ENCODE measurements at places on chromosomes 1 and 21.

DNA sequence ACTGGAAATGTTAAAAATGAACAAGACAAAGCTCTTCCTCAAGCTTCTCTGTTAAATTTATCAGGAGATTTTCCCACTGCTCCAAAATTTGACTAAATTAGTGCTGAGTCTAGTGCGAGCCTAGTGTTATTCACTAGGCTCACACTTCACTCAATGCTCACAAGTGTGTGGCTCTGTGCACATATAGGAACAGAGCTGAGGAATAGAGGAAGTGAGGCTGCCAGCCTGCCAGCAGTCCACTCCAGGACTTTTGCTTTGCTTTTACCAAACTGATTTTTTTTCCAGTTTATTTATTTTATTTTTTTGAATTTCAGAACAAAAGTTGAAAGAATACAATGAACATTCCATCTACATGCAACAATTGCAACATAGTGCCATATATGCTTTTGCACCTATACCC is 87.2 kb downstream of the VAV3 start:
- H3K27me3 ChIP-seq: no peaks in the 10 kb centered on the region
- peaks cover 3% of the 10 kb centered on the region for H3K4me1 ChIP-seq
- no peak for DNase-seq
- no peaks in the 10 kb centered on the region for H3K36me3 ChIP-seq
- H3K27ac ChIP-seq: no peak overlapping the region

- H3K27ac ChIP-seq: no peak overlapping the region
- no peak overlapping the region for H3K4me3 ChIP-seq
Observed at GRCh38 chr1:182974506-182975191, 21.7 kb upstream of the SHCBP1L start.

- DNase-seq: no peak
- H3K27ac ChIP-seq: no peak overlapping the region
- H3K4me1 ChIP-seq: no peaks in the 10 kb centered on the region
- peaks cover 2% of the 10 kb centered on the region for H3K27me3 ChIP-seq
- no peak overlapping the region for H3K4me3 ChIP-seq
Observed at GRCh38 chr1:248596615-248597014, 885 bp downstream of the OR2T10 start.

GRCh38 chr1:205570796-205571537 is 60.8 kb downstream of the ELK4 start:
- H3K4me3 ChIP-seq: no peak overlapping the region
- H3K27me3 ChIP-seq: peaks cover 25% of the 10 kb centered on the region
- H3K4me1 ChIP-seq: no peaks in the 10 kb centered on the region
- no peak for DNase-seq
- no peaks in the 10 kb centered on the region for H3K36me3 ChIP-seq
- H3K27ac ChIP-seq: no peak overlapping the region

DNA sequence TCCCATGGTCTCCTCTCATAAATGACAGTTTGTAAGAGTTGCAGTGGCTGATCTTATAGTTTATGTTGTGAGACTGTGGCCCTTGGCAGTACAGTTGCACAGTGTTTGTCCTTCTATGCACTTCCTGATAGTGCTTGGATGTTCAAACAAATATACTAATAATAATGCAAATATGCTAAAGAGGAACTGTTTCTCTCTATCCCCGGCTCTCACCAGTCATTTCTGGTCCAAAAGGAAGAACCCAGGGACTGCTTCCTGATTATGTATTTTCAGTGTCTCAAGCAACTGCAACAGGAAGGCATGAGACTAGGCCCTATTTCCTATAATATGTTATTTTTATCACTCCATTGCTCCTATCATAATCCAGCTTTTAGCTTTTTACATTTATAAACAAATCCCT is 17.0 kb upstream of the SUCO start:
- no peaks in the 10 kb centered on the region for H3K36me3 ChIP-seq
- no peak overlapping the region for H3K4me3 ChIP-seq
- no peaks in the 10 kb centered on the region for H3K4me1 ChIP-seq
- H3K27ac ChIP-seq: no peak overlapping the region
- DNase-seq: no peak

- no peak for DNase-seq
- no peaks in the 10 kb centered on the region for H3K4me1 ChIP-seq
- H3K4me3 ChIP-seq: no peak overlapping the region
- no peak overlapping the region for H3K27ac ChIP-seq
- no peaks in the 10 kb centered on the region for H3K36me3 ChIP-seq
Observed at GRCh38 chr1:235990330-235990795, 74.5 kb downstream of the NID1 start.

DNA sequence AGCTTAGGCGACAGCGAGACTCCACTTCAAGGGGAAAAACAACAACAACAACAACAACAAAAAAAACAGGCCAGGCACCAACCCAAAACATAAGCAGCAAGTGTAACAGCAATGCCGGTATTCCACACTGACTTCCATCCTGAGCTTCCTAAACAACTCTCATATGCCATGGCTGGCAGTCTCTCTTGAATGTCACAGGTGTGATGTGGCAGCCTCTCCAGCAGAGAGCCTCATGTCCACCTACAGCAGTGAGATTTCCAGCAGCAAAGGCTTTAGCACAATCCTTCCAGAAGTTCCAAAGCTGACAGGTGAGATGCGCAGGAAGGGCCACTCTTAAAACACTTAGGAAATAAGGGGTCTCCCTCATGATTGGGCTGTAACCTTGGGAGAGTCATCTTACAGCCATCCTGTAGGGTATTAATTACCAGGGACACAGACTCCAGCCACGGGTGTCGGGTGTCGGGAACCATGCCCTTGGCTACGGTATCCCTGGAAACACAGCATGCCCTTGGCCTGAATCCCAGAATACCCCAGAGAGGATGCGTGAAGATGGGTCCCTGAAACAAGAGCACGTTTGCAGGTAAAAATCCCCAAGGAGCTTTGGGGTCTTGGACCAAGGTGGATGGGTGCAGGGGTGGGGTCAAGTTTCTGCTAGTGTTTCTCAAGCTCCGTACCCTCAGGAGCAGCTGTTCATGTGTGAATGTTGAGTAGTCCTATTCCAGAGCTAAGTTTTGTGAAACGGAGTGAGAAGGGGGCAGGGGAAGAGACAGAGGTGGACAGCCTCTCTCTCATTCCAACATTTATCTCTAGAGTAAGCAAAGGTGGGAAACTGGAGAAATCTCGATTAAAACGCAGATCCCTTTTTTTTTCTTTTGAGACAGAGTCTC is 31.4 kb downstream of the CLSTN1 start:
- H3K36me3 ChIP-seq: no peaks in the 10 kb centered on the region
- no peaks in the 10 kb centered on the region for H3K27me3 ChIP-seq
- peaks cover 5% of the 10 kb centered on the region for H3K4me1 ChIP-seq
- no peak overlapping the region for H3K4me3 ChIP-seq
- no peak overlapping the region for H3K27ac ChIP-seq

DNA sequence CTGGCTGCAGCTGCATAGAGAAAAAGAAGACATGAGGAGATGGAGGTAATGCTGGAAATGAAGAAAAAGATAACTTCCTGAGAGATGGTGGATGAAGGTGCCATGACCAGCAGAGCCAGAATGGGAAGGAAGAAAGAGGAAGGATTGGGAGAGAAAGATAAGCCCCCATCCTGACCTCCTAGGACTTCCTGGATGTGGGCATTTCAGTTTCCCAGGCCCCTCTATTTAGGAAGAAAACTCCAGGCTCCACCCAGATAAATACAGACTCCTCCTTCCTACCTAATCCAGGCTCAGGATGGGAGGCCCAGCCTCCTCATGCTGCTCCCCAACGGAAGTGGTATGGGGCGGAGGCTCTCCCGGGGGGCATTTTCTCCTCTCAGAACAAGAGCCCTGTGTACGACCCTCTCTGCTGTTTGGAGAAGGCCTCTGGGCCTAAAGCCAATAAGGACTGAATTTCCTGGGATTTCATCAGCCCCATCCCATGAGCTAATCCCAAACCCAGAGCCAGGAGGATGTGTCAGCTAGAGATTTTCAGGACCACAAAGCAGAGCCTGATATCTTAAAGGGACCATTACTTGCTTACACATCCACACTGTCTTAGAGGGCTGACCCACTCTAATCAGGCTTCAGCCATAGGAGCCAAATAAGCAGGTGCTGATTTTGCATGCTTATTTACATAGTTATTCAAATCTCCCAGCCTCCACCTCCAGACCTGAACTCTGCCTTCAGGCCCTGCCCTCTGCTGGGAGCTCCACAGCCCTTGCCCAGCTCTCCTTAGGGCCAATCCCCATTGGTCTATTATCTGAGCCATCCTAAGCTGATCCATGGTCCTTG is 5.1 kb upstream of the ARHGEF2 start:
- no peak overlapping the region for H3K4me3 ChIP-seq
- peaks cover 5% of the 10 kb centered on the region for H3K4me1 ChIP-seq
- H3K36me3 ChIP-seq: no peaks in the 10 kb centered on the region
- peak; percentile 94 for DNase-seq
- no peaks in the 10 kb centered on the region for H3K27me3 ChIP-seq

- no peaks in the 10 kb centered on the region for H3K36me3 ChIP-seq
- H3K4me3 ChIP-seq: no peak overlapping the region
- no peak overlapping the region for H3K27ac ChIP-seq
- no peaks in the 10 kb centered on the region for H3K27me3 ChIP-seq
- DNase-seq: no peak
Observed at GRCh38 chr1:63618011-63618410, 24.8 kb downstream of the PGM1 start.

- peaks cover 5% of the 10 kb centered on the region for H3K36me3 ChIP-seq
- H3K27me3 ChIP-seq: no peaks in the 10 kb centered on the region
- H3K4me3 ChIP-seq: no peak overlapping the region
- no peak overlapping the region for H3K27ac ChIP-seq
- peak; percentile 43 for DNase-seq
Observed at GRCh38 chr1:229447809-229448252, 13.9 kb upstream of the ACTA1 start.

- H3K4me1 ChIP-seq: no peaks in the 10 kb centered on the region
- H3K36me3 ChIP-seq: no peaks in the 10 kb centered on the region
- no peak overlapping the region for H3K4me3 ChIP-seq
Observed at GRCh38 chr1:178768423-178768822, 43.4 kb downstream of the RALGPS2 start.

DNA sequence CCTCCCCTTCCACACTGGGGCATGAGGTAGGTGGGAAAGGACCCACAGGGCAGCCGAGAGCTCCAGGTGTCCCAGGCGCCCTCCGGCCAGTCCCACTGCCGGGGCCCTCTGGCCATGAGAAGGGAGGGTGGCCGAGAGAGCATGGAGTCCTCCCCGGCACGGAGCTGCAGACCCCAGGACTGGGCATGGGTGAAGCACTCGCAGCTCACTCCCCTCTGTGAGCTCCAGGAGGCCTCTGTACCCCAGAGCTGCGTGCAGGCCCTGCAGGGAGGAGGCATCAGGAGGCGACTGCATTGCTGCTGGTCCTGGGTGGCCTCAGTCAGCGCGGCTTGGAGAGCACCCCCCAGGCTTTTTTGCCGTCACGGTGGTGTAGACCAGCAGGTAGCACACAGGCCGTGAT is 80.1 kb upstream of the TTC34 start:
- DNase-seq: no peak
- H3K4me3 ChIP-seq: no peak overlapping the region
- H3K4me1 ChIP-seq: no peaks in the 10 kb centered on the region
- H3K36me3 ChIP-seq: no peaks in the 10 kb centered on the region
- no peaks in the 10 kb centered on the region for H3K27me3 ChIP-seq

- no peak for DNase-seq
- peaks cover 2% of the 10 kb centered on the region for H3K4me1 ChIP-seq
Observed at GRCh38 chr1:52402860-52403240, 1.4 kb downstream of the ORC1 start.

- no peak overlapping the region for H3K27ac ChIP-seq
- DNase-seq: peak; percentile 49
- H3K4me1 ChIP-seq: no peaks in the 10 kb centered on the region
- no peaks in the 10 kb centered on the region for H3K36me3 ChIP-seq
- H3K4me3 ChIP-seq: no peak overlapping the region
Observed at GRCh38 chr1:44103270-44104131, 15.1 kb upstream of the KLF17 start.

- H3K27me3 ChIP-seq: no peaks in the 10 kb centered on the region
- no peaks in the 10 kb centered on the region for H3K36me3 ChIP-seq
- no peak overlapping the region for H3K4me3 ChIP-seq
- H3K27ac ChIP-seq: no peak overlapping the region
- no peak for DNase-seq
Observed at GRCh38 chr21:15741510-15741909, 11.7 kb downstream of the USP25 start.

DNA sequence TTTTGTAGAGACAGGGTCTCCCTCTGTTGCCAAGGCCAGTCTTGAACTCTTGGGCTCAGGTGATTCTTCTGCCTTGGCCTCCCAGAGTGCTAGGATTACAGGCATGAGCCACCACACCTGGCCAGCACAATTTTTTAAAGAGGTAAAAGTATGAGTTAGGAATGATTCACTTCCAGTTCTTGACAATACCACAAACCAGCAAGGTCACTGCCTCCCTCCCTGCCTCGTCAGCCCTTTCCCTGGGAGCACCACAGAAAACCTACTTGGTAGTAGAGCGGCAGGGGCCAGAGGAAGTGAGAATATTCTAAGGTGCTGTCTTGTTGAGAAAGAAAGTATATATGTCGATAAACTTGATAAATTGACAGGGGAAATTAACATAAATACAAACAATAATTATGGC is 10.8 kb upstream of the CDA start:
- H3K27ac ChIP-seq: no peak overlapping the region
- H3K36me3 ChIP-seq: no peaks in the 10 kb centered on the region
- no peak for DNase-seq
- no peaks in the 10 kb centered on the region for H3K27me3 ChIP-seq

DNA sequence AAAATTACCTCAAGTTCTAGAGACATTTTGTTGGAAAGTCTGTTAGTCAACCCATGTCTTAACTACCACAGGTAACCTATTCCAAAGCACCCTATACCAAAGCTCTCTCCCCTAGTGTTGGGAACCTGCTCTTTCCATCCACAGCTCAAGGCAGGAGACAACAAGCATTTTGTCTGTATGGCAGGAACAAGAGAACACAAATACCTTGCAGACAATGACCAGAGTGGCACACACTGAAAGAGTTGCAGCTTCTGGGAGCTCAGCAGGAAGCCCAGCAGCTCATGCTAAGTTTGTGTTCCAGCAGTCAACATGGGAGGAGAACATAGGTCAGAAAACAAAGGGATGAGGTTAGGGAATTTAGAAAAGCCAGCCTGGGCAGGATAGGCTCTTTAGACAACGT is 300.8 kb downstream of the HHIPL2 start:
- no peaks in the 10 kb centered on the region for H3K27me3 ChIP-seq
- H3K36me3 ChIP-seq: no peaks in the 10 kb centered on the region
- no peak overlapping the region for H3K4me3 ChIP-seq
- H3K27ac ChIP-seq: no peak overlapping the region

- no peak overlapping the region for H3K4me3 ChIP-seq
- no peaks in the 10 kb centered on the region for H3K4me1 ChIP-seq
- DNase-seq: no peak
- H3K27ac ChIP-seq: no peak overlapping the region
Observed at GRCh38 chr1:61124696-61125095, 42.3 kb downstream of the NFIA start.

DNA sequence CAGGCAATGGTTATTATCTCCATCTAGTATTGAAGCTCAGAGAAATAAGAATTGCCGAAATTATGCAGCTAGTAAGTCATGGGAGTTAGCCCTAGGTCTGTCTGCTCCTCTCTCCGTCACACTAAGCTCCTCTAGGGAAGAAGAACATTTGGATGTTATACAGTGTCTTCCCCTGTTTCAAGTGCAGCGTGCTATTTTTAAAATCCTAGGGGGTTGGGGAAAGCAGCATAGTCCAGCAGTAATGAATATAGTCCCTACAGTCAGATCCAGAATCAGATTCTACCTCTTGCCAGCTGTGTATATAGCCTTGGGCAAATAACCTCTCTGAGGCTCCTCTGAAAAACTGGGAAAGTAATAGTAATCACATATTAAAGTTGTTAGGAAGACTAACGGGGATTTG is 44.5 kb upstream of the OSBPL9 start:
- H3K27me3 ChIP-seq: no peaks in the 10 kb centered on the region
- no peak overlapping the region for H3K27ac ChIP-seq
- no peak overlapping the region for H3K4me3 ChIP-seq
- peaks cover 2% of the 10 kb centered on the region for H3K4me1 ChIP-seq
- DNase-seq: no peak

- no peak overlapping the region for H3K4me3 ChIP-seq
- no peak for DNase-seq
- no peaks in the 10 kb centered on the region for H3K4me1 ChIP-seq
Observed at GRCh38 chr21:35179990-35180540, 131.0 kb upstream of the RUNX1 start.
